Body of pancreas (tissue), 4 donors: ENCODE measurements at places on chromosomes 3 and 15.

GRCh38 chr3:37574177-37574943, 287.3 kb upstream of the CTDSPL start:
- peak; percentile 10 for DNase-seq

GRCh38 chr3:24520976-24521419, 26.3 kb upstream of the THRB start:
- no peak for DNase-seq

GRCh38 chr3:182198345-182198744, 486.6 kb downstream of the SOX2 start:
- DNase-seq: no peak

DNA sequence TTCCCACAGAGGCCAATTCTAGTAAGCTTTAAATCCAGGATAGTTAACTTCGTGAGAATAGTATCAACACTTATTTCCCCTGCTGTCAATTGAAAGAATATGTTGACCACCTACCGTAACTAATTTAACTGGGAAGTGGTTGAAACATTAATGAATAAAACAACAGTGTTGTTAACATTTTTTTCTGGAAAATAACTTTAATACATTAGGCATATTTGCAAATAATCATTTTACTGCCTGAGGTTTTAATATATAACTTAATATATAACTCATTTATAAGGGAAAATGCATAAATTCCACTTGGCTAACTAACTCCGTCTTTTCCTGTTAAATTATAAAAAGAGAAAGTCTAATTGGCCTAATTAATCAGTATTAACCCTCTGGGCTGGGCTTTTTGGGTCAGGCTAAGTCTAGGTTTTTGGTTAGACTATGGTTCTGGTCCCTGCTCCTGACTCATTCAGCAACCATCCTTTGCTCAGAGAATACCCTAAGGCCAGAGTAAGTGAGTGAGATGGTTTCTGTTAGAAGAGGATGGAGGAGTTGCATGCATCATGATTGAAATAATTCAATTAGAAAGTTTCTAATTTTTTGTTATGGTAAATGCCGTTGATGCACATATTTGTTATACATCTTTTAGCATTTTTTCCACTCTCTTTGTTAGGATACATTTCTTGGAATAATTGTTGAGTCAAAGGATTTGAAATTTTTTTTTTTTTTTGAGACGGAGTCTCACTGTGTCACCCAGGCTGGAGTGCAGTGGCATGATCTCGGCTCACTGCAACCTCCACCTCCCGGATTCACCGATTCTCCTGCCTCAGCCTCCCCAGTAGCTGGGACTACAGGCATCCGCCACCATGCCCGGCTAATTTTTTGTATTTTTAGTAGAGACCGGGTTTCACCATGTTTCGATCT, 10.8 kb upstream of the SKIL start:
- DNase-seq: no peak
